Fibroblast of skin of left biceps (primary cell): ENCODE measurements at places on chromosomes 7 and 10.

- no peak for DNase-seq
Measured at GRCh38 chr7:39536951-39537350, 29.3 kb upstream of the YAE1 start.

- DNase-seq, result no peak
Measured at GRCh38 chr10:113047963-113048781, 98.1 kb downstream of the TCF7L2 start.

DNA sequence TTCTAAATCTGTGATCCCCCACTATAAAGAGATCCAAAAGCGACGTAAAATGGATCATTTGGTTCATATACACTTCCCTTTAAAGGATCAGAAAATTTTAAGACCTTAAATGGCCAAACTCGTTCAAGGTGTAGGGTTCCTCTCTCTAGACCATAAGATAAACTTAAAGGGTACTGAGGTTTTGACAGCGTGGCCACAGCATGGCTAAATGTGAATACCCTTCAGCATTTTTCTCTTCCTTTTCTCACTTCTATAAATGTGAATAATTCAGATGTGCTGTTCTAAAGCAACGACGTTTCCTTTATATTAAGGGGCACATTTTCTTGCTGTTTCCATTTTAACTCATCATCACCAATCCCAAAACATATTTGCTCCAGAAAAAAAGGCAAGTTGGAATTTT lies 5.2 kb downstream of the ZCWPW1 start:
- no peak for DNase-seq

DNA sequence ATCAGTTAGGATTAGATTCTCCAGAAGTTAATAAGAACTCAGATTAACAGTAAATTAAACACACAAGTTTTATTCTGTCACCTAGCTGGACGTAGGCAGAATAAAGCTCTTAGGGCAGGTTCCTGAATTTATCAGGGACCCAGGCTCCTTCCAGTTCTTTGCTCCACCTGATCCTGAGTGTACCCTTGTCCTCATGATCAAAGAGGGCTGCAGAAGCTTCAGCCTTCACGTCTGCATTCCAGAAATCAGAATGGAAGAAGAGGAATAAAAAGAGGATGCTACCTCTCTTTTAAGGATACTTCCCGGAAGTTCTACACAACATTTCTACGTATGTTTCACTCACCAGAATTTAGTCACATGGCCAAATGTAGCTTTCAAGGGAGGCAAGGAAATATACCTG lies 1.7 kb upstream of the GSAP start:
- DNase-seq, result no peak

GRCh38 chr7:154553711-154554265 lies 449.1 kb downstream of the PAXIP1 start:
- no peak for DNase-seq

DNA sequence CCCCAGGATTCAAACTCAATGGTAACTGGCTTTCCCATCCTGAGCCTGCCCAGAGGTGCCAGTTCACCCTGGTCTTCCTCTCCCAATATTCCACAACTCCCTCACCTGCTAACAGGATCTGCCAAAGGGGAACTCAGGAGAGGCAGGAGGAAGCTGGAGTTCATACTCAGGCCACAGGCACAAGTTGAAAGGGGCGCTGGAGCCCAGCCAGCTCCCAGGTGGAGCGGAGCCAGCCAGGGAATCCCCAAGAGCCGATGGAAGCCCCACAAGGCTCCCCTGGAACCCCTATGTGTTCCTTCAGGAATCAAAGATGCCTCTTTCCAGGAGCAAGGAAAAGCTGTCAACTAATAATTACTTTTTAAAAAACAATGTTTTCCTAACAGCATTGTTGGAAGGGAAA lies 63.5 kb downstream of the SH3PXD2A start:
- no peak for DNase-seq

GRCh38 chr7:27148756-27149641 lies 1.4 kb upstream of the HOXA6 start:
- no peak for DNase-seq
